ENCODE measurements at places on chromosomes 7 and 10.

DNA sequence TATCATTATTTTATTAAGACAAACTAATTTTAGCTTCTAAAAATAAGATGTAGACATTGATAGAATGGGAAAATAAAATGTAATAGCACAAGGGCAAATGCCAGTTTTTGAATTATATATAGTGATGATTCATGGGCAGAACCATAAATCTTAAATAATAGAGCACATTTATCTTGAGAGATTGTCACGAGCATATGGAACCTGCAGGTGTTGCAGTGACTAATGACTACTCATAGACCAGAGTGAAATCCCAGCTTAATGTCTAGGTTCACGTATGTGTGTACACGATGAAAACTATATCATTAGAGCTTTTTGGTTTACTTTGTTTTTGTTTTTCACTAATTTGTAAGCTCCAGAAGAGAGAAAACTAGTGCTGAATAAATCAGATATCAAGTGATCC, 150.2 kb upstream of the CACNA2D1 start:
- DNase-seq, result no peak

- no peak for DNase-seq
Measured at GRCh38 chr10:79318369-79318768, 28.9 kb upstream of the PPIF start.

GRCh38 chr10:131698232-131698631, 202.6 kb upstream of the PPP2R2D start:
- no peak for DNase-seq

- DNase-seq, result no peak
Measured at GRCh38 chr7:13748998-13749397, 240.5 kb downstream of the ETV1 start.

- no peak for DNase-seq
Measured at GRCh38 chr10:126525326-126525725, 137.0 kb upstream of the ADAM12 start.

DNA sequence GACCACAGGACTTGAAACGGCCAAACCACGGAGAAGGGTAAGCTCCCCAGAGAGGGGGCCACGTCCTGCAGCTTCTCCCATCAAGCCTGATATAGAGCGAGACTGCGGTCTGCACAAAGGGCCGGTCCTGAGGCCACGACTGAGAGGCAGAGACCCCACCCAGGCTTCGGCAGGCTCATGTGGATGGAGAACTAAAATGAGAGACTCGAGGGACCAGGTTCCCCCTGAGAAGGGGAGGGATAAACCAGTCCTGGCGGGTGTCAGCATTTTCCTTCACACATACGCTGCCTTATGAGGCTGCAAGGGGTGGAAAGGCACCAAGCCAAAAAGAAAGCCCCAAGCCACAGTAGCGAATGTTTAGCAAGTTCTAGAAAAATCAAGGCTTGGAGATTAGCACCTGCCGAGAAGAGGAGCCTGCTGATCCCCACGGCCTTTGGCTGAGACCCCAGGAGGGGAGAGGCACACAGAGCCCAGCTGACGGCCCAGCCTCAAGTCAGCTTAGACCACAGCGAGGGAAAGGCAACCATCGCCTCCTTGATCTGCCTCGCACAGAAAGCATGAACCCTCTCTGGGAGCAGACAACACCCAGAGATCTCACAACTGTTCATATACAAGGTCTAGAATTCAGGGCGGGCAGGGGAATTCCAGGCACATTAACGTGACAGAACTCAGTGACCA, 92.6 kb upstream of the RNF32 start:
- DNase-seq, result no peak

DNA sequence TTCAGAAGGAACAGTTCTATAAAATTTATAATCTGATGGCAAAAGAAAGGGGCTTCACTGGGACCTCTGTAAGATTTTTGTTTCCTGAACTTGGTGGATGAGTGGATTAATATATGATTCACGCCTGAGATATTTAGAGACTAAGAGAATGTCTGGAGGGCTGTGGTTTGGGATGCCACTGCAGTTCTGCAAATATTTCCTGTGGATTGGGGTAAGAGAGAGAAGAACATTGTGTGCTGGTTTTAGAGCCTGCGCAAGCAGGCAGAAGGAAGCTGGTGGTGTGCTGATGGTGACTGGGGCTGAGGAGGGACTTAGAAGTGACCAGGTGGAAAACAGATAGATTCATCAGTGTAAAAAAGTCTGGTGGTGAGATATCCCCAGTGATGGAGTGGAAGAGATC, 87.0 kb downstream of the SUGCT start:
- DNase-seq, result no peak

- DNase-seq, result no peak
Measured at GRCh38 chr7:99339595-99339994, 13.9 kb downstream of the ARPC1A start.

GRCh38 chr7:129351320-129351719, 82.9 kb upstream of the STRIP2 start:
- DNase-seq, result no peak

- DNase-seq, result no peak
Measured at GRCh38 chr10:124224331-124225028, 131.1 kb upstream of the CHST15 start.

DNA sequence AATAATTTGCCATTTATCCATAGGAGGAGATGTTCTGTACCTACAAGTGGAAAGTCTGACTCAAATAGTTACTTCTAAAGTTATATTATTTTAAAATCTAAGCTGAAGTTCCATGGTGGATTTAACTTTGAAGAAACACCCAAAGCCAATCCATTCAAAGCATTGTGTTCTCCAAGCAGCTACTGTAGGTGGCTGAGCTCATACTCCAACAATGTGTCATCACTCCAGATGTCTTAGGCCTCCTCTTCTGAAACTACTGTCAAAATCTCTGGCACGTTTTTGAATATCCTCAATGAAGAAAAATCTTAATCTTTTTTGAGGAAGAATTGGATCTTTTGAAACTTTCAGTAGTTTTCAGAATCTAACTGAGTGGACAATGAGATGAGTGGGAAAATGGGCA, 169.1 kb downstream of the PTEN start:
- DNase-seq, result no peak

DNA sequence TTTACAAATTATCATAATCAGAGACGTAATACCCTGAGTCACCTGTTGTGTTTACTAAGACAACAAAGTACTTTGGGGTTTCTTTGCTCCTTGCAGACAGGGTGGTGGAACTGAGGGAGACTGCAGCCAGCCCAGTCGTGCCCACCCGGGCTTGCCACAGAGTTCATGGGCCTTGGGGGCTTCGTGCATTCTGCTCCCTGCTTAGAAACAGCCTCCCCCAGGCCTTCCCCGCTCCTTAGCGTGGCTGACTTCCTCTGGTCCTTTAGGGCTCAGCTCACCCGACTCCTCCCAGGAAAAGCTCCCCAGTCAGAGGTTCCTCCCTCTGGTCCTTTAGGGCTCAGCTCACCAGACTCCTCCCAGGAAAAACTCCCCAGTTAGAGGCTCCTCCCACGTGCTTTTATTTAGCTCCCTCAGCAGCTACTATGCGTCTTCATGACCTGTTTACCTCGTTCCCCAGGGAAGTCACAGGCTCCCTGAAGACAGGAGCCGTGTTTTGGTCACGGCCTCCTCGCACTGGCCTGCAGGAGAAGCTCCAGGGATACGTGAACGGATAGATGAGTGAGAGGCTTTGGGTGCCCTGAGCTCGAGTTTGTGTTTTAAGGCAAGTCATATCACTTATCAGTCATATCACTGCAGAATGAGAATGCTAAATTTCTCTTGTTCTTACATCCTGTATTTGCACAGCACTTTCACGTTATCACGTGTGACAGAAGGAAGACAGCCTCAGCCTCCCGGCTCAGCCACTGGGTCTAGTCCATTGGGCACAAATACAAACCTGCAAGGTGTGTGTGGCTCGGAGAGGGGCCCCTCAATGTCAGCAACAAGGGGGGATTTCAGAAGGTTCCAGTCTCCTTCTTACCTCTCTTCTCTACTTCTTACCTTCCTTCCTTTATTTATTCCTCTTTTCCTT, 52.7 kb upstream of the VIPR2 start:
- DNase-seq, result no peak

GRCh38 chr7:47605816-47606575, 24.1 kb upstream of the TNS3 start:
- DNase-seq, result no peak

DNA sequence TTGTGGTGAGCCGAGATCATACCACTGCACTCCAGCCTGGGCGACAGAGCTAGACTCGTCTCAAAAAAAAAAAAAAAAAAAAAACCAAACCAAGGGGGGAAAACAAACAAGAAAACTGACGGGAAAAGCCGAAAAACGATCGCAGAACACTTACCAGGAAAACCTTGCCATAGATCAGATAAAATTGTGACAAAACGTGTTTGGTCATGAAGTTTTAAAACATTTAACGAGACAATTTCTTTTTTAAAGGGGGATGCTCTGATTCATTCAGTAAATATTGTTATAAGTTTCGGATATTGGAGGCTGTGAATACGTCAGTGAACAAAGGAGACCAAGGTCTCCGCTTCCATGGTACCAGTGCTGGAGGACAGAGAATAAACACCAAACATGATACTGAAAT, 77.3 kb downstream of the ARMC3 start:
- no peak for DNase-seq

GRCh38 chr7:70098905-70099672, 500.8 kb downstream of the AUTS2 start:
- DNase-seq, result no peak

DNA sequence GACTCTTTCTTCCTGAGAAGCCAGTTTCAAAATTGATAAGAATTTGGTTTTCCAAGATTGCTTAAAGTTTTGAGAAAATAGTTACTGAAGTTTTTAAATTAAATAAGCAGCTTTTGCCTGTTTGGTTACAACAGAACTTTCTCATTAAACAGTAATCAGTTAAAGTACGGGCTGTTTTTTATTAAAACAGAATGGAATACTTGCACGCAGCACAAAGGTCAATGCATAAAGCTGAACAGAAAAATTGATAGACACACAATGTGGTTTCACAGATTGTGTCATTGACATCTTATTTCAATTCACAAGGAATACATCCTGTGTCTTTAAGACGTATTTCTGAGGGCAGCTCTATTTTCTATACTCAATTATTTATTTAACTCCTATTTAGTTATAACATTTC, 192.2 kb downstream of the PRKG1 start:
- DNase-seq, result no peak

DNA sequence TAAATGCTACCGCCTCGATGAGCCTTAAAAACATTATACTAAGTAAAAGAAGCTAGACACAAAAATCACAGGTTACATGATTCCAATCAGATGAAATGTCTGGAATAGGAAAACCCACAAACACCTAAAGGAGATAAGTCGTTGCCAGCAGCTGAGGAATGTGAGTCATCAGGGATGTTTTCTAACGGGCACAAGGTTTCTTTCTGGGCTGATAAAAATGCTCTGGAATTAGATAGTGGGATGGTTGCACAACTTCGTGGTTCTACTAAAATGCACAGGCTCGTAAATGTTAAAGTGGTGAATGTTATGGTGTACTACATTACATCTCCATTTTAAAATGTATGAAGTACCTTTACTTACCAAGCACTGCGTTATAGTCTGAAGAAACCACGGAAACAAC, 9.7 kb downstream of the ABLIM1 start:
- DNase-seq, result no peak

DNA sequence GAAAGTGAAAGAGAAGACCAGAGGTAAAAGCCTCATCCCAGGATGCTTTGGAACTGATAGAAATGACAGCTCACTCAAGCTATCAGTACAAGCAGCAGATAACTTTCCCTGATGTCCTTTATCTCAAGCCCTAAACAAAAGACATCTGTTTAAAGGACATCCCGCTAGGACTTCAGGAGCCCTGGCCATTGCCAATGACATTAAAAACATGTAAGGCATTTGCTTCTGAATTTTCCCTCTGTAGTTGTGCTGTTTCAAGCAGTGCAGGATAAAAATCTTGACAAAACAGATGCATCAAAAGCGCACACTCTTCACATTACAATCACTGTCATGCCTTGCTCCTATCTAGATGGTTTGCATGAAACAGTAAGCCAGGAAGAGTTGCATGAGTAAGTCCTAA, 159.8 kb downstream of the AOAH start:
- DNase-seq, result no peak

DNA sequence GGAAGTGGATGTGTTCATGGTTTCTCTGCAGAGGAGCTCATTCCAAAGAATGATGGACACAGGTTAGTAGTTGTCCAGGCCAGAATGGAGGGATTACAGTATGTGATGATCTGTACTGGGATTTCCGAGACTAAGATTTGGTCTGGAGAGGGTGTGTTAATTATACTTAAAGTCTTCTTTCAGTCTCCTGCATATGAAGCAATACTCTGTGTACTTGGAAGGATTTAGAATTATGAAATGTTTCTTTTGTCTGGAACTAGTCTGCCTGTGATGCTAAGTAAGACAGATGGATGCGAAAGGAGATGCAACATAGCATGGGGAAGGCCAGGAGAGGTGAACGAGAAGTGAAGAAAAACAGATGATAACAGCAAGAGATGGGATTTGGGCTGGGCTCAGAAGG, 305.1 kb upstream of the LYZL1 start:
- no peak for DNase-seq

- no peak for DNase-seq
Measured at GRCh38 chr7:45331563-45331962, 174.0 kb downstream of the RAMP3 start.

DNA sequence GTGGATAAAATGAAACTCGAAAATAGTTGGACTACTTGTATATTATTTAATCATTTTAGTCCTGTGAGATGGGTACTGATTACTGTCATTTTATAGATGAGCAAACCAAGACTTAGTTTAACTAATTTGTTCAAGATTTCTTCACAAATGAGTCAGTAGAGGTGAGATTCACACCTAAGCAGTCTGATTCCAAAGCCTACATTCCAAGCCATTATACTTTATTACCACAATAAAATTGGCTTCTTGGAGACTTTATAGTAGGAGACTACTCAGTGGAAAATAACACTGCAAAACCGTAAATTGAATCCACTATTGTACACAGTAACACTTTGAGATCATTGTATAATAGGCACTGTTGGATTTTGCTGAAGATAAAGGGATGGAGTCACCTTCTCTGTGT, 2.2 kb downstream of the PHTF2 start:
- no peak for DNase-seq

DNA sequence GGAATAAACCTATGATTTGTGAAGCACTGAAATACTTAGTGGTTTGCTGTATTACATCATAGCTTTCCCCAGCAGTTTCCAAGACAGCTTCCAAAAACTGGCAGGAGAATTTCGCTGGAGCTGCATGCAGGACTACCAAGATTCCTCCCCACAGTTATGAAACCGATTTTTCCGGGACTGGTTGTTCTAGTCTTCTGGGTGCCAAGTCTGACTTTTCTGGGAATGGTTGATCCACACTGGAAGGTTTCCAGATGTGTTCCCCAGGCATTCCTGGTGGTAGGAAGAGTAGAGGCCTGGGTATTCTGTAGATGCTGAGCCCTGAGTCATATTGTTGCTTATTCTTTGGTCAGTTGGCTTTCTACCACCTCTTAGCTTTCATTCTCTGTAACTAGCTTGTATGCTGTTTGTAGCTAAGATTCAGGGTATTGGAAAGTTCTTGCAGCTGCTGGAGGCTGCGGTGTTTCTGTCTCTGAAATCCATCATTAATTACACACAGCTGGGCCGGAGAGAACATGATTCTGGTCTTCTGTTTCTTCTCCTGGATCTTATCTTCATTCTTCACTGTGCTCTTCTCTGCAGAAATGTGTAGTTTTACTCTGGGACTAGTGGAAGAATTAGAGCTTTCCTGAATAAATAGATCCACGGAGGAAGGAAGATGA, 6.3 kb downstream of the ABCC2 start:
- DNase-seq, result no peak

All from cerebellum (tissue), 4 donors.